ENCODE measurements at places on chromosomes 12 and 14. TPM values are rescaled to one million over a fixed set of nuclear protein-coding genes. Genes with fewer than 3 reads are reported as not detected.

The MEG3 gene
- not detected for total RNA-seq

DNA sequence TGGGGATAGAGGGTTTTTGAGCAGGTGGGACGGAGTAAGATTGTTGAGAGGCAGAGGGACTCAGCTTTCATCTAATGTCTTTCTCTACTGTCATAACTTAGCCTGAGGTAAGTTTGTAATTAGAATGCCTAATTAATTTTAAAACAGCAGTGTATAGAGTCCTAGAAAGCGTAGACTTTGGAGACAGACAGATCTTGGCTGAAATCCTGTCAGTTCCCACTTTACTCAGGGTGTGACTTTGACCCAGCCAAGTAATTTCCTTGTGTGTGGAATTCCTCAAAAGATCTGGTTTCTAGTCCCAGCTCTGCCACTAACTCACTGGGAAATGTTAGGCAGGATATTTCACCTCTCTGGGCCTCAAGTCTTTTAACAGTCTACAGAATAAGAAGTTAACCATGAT, 74.3 kb downstream of the SLC25A21 start:
- DNase-seq: no peak

The SDR9C7 gene
- not detected for total RNA-seq

DNA sequence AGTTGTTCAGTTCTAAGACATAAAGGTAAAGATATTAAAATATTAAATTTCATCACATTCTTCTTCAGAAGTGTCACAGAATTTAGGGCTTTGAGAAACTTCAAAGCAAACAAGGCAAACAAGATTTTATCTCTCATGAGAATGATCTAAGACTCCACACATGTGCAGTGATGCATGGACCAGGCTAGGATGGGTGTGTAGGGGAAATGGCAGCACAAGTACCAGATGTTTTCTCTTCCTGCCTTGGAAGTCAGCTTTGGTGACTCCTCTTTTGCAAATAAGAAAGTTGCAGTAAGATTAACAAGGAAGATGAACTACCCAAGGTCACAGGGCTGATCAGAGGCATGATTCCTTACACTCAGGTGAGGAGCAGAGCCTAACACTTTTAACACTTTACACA, 163.8 kb upstream of the LMNTD1 start:
- DNase-seq: no peak
